Effector memory CD4-positive, alpha-beta T cell (primary cell): ENCODE measurements at places on chromosomes 4 and X.

GRCh38 chr4:101032541-101032940 is 314.8 kb downstream of the PPP3CA start:
- peaks cover 3% of the 10 kb centered on the region for H3K36me3 ChIP-seq
- DNase-seq: no peak
- no peak overlapping the region for H3K27ac ChIP-seq
- H3K4me3 ChIP-seq: no peak overlapping the region
- H3K27me3 ChIP-seq: no peaks in the 10 kb centered on the region
- no peaks in the 10 kb centered on the region for H3K4me1 ChIP-seq

- H3K27me3 ChIP-seq: no peaks in the 10 kb centered on the region
- DNase-seq: no peak
- H3K36me3 ChIP-seq: no peaks in the 10 kb centered on the region
- H3K27ac ChIP-seq: no peak overlapping the region
- H3K4me3 ChIP-seq: no peak overlapping the region
Measured at GRCh38 chr4:54495641-54496040, 162.1 kb upstream of the KIT start.

DNA sequence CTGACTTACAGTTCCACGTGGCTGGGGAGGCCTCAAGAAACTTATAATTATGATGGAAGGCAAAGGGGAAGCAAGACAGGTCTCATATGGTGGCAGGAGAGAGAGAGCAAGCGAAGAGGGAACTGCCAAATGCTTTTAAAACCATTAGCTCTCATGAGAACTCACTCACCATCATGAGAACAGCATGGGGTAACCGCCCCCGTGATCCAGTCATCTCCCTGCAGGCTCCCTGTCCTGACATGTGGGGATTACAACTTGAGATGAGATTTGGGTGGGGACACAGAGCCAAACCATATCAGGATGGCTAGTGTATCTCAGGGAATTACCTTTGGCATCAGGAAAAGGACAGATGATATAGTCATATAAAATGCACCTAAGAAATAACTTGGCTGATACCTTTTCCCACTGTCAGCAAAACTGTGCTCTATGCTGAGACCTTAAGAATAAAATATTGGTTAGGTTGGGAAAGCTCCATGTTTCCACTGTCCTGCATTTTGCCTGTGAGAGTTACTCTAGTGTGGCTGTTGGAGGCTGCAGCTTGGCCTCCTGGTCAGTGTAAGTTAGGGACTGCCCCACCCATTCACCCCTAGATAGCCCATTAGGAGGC is 110.3 kb downstream of the UCHL1 start:
- H3K36me3 ChIP-seq: no peaks in the 10 kb centered on the region
- H3K4me3 ChIP-seq: no peak overlapping the region
- H3K27ac ChIP-seq: no peak overlapping the region
- DNase-seq: no peak

GRCh38 chr4:25088093-25088952 is 57.6 kb upstream of the LGI2 start:
- no peak overlapping the region for H3K4me3 ChIP-seq
- H3K27ac ChIP-seq: no peak overlapping the region
- H3K36me3 ChIP-seq: no peaks in the 10 kb centered on the region
- no peaks in the 10 kb centered on the region for H3K27me3 ChIP-seq
